ENCODE measurements at places on chromosomes 3 and 15.

DNA sequence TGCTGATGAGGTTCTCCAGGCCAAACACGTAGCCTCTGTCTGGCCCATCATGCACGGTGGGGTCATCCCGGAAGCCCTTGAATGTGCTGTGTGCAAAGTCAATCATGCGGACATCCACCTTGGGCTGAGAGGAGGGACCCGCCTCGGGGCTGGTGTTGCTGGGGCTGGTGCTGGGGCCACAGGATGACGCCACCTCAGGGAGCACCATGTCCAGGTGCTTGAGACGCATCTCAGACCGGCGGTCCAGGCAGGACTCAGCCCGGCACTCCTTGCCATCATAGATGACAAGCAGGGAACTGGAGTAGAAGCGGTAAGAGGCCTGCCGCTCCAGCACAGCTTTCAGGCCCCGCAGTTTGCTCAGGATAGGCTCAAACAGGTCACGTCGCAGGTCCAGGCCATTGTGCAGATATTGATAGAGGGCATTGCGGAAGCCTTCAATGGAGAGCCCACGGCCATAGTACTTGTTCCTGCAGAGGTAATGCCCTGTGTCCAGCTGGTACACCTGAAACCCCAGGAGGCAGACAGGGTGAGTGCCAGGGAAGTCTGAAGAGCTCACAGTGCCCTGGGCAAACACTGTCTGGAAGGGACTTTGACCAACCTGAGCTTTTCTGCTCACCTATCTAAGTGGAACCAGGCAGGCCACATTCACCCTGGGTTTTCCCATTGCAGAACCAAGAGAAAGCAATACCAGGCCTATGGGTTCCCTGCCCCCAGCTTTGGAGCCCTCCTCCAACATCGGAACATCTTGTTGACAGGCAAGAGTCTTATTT, 3.6 kb upstream of the GMPPB start:
- DNase-seq = no peak

GRCh38 chr3:195597848-195598247, 14.1 kb upstream of the APOD start:
- DNase-seq = no peak

DNA sequence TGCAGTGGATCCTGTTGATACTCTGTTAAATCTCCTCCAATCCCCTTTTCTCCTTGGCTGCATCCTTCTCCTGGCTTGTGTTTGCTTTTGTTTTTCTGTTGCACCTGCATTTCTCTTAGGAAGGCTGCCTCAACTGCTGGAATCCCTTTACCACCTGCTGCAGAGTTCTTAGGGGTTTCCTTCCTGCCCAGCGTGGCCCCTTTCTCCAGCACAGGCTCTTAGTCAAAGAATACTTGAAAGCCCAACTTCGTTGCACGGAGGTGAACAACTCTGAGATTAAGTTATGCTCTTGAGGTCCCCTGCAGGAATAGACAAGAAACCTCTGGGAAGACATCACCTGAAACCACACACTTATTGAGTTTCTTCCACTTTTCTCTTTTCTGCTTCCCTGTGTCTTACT, 121.6 kb upstream of the GRM7 start:
- DNase-seq = no peak

DNA sequence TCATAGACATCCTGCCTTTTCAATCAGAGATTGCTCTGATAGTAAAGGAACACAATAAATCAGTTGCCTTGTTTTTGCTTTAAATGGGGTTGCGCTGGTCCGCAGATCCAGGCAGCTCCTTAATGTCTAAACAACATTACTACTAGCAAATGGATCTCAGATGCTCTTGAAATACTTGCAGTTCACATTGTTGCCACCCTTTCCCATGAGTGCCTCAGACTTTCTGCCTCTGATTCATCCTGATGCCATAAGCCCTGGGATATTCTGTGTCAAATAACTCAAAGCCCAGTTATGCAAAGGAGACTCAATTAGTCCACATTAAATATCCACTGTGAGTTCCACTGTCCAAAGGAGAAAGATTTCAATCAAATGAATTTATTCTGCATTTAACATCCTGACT, 196.7 kb downstream of the PLCH1 start:
- DNase-seq = no peak

- DNase-seq = no peak
These were observed 43.6 kb downstream of the FOXB1 start for GRCh38 chr15:60047701-60048100.

- no peak for DNase-seq
These were observed 24.8 kb downstream of the SYNM start for GRCh38 chr15:99129644-99130043.

GRCh38 chr3:43222590-43222989, 63.8 kb upstream of the SNRK start:
- DNase-seq = no peak

GRCh38 chr3:149095487-149095886, 9.2 kb upstream of the HLTF start:
- DNase-seq = no peak

DNA sequence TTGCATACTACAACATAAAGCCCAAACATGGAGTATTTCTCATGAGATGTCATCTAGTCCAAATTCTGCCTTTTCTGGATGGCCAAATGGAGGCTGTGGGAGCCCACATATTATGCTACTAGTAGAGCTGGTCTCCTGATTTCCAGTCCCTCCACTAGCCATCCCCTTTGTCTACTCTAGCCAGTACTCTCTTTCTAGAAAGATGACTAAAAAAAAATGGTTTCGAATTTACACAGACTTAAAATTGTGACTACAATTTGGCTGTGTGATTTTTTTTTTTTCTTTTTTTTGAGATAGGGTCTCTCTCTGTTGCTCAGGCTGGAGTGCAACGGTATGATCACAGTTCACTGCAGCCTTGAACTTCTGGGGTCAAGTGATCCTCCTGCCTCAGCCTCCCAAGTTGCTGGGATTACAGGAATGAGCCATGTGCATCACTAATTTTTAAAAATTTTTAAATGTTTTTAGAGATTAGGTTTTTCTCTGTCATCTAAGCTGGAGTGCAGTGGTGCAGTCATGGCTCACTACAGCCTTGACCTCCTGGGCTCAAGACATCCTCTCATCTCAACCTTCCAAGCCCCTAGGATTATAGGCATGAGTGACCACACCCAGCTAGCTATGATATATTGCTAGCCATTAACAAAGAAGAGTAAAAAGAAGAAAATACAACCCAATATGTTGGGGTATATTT, 273.9 kb downstream of the ADAMTSL3 start:
- no peak for DNase-seq

DNA sequence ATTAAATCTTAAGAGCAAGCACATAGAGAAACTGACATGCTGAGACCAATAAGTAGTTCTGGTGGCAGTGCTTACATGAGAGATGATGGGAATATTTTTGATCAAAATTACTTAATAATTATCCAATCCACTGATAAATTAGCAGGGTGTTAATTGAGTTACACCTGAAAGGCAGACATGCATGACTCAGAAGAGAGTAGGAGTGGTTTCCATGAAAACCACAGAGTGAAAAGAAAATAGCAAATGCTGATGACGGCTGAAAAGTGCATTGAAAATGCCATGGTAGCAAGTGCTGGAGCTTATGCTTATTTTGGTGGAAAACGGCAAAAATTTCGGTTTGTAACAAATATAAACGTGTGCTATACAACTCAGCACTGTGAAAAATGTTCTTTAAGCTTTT, 267.8 kb upstream of the LRRN1 start:
- no peak for DNase-seq

- no peak for DNase-seq
These were observed 38.2 kb downstream of the TMCC1 start for GRCh38 chr3:129855170-129855831.

DNA sequence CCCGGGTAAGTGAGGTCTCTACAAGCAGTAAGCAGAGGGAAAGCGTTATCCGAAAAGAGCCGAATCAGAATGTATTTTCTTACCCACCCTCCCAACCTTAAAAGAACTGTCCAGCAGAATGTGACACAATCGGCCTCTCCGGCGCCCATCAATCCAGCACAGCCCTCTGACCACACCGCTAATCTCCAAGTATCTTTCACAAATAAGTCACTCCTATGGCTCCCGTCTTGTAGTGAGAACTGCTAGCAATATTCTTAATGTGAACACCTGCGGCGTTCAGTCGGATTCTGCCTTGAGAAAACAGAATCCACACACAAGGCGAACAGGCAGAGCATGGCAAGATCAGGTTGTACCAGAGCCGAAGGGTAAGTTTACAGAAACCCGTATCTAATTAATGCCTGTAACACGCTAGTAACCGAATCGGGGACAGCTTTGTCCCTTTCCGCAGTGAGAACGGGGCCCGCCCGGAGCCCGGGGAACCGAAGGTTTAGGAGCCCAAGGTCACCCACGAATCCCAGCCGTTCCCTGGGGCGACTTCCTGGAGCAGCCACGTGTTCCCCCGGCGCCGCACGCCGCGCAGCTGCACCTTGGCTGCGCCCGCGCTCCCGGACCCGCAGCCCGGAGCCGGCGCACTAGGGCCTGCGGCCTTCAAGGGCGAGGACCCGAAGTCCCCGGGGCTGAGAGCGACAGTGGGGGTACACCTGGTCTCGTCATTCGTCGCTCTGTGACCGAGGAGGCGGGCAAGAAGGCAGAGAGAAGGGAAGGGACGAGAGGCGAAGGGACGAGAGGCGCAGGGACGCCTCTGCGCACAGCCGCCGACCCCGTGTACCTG, 672 bp downstream of the TFRC start:
- peak; percentile 48 for DNase-seq

GRCh38 chr3:47909607-47910006, 106.6 kb downstream of the MAP4 start:
- no peak for DNase-seq

DNA sequence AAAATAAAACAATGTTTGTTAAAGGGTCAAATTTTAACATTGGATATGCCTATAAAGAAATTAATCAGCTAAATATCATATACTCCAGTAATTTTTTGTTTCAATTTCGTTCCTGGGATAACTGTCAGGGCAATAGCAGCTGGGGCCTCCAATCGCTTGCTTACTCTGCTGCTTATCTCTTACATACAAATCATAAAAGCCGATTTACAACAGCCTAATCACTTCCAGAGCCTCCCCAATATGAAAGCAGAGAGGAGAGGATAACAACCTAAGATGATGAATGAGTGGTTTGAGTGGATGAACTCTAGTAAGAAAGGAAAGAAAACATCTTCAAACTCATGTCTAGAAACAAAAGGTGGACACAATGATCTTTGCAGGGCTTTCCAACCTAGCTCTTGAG, 80.7 kb upstream of the PSMD6 start:
- DNase-seq = no peak

GRCh38 chr3:120460862-120461261, 10.1 kb upstream of the FSTL1 start:
- DNase-seq = no peak

DNA sequence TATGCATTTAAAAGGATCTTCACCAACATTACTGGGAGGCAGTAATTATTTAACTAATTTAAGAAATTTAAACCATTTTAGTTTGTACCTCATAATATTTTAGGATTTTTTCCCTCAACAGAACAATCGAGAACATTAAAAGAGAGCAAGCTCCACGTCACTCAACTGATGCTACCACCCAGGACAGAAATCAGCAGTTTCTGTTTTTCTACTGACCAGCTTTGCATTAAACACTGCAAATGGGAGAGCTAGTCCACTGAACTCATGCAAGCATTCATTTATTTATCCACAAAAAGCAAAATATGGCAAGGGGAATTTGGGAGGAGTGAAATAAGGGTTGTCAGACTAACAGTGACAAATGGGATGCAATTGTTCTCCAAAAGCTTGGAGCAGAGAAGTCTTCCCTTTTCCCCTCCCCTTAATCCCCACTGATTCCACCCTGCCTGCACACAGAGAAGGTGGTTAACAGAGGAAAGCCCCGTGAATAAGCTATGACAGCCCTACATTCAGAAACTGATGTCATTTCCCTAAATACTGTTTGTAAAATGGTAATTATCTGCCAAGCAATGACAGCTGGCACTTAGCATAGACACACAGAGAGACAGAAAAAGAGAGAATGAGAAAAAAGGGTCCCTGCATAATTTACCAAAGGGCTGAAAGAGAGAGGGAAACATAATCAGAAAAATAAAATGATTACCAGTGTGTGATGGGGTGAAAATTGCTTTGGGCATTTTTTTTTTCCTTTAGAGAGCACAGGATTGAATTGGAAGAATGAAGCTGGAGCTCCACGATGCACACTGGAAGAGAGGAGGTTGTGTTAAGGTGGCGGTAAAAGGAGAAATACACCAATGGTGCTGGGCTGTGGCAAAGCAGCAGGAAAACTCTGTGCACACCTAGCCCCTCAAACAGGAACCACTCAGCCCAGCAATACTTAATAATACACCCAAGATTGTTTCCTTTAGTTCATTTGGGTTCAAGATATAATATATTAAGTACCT, 777.4 kb downstream of the TUSC7 start:
- no peak for DNase-seq

GRCh38 chr3:101964861-101965260, 115.5 kb downstream of the NFKBIZ start:
- no peak for DNase-seq

DNA sequence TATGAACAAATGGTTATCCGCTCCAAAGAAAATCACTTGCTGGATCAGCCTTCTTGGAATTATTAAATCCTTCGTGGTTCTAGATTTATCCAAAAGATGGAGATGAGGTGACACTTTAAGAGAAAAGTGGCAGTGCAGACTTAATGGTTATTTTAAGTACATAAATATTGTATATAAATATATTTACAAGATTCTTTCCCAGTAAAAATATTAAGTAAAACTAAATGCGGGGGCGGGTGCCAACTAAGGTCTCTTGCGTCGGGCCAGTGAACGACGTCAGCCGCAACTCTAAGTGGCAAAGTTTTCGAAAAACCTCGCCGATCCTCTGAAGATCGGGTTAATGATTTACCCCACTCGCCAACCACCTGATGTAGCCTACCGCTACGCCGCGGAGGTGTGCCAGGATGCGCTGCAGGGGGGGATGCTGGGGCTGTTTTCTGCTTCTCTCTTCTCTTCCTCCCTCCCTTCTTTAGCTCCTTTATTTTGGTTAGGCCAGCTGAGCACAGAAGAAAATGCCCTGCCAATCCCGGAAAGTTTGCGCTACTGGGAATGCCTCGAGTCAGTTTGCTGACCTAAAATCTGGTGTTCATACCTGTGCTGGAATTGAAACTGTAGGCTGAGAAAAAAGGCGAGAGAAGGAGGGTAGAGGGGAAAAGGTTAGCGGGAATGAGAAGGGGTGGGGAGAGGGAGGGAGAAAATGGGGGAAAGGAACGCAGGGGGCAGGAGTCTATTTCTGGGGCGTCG, 7.6 kb upstream of the FOXB1 start:
- DNase-seq = no peak

DNA sequence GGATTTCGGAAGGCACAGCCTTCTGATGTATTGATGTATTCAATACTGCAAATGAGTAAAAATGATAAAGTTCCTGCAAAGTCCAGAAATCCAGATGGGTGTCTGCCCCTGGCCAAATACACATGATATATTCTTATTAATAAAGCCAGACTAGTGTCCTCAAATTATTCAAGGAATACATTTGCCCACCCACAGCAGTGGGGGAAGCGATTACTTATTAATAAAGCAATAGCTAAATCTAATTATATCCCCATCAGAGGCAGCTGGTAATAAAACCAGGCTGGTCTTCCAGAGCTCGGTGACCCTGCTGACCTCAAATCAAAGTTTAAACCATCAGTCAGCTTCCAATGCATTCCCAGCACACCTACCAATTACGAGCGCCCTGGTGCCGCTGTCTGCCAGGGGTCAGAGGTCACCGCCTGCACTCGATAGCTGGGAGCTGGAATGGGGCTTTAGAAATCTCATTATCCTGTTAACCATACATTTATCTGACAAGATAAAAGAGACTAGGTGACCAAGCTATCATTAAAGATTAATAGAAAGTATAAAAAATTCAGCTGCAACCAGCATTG, 330.3 kb downstream of the UACA start:
- DNase-seq = no peak

GRCh38 chr3:160057331-160057730, 68.7 kb downstream of the IL12A start:
- DNase-seq = no peak

Measured in activated T-cell treated with anti-CD3 and anti-CD28 coated beads for 24 hours (primary cell).